ENCODE measurements at places on chromosomes 13 and 19. TPM values are rescaled to one million over a fixed set of nuclear protein-coding genes. Genes with fewer than 3 reads are reported as not detected.

The S1PR5 gene
- total RNA-seq = 0.40 TPM

The LRRC63 gene
- 0.45 TPM for total RNA-seq

The KCNJ14 gene
- total RNA-seq = 1.2 TPM

The MTMR6 gene
- 12.2 TPM for total RNA-seq

The NAPSA gene
- 99.8 TPM for total RNA-seq

The CEACAM3 gene
- not detected for total RNA-seq

The ZNF93 gene
- total RNA-seq = 15.6 TPM

The SLITRK6 gene
- total RNA-seq = not detected

The CTU1 gene
- 9.8 TPM for total RNA-seq

The DNAJC15 gene
- 17.4 TPM for total RNA-seq

The LYPD5 gene
- total RNA-seq = 0.62 TPM

The ZNF836 gene
- 12.8 TPM for total RNA-seq

The VSTM2B gene
- not detected for total RNA-seq

The TEX26 gene
- not detected for total RNA-seq

The ZNF468 gene
- 8.5 TPM for total RNA-seq

The CCDC194 gene
- 1.4 TPM for total RNA-seq

The CCDC8 gene
- total RNA-seq = not detected

The ALOX5AP gene
- 33.8 TPM for total RNA-seq

The HSH2D gene
- 26.1 TPM for total RNA-seq

The USHBP1 gene
- 0.24 TPM for total RNA-seq

The GRIN2D gene
- total RNA-seq = 0.07 TPM

The KLK1 gene
- total RNA-seq = 0.59 TPM

The KLK4 gene
- not detected for total RNA-seq

The DCT gene
- 0.24 TPM for total RNA-seq

The FBXO17 gene
- total RNA-seq = not detected

The IPO5 gene
- 214 TPM for total RNA-seq

The ANGPTL4 gene
- 2.9 TPM for total RNA-seq

The BICRA gene
- 14.0 TPM for total RNA-seq

The LGALS14 gene
- 2.5 TPM for total RNA-seq

The ADPRHL1 gene
- 0.56 TPM for total RNA-seq

The TMEM145 gene
- total RNA-seq = not detected

The IRGC gene
- total RNA-seq = not detected

The ADM5 gene
- 3.0 TPM for total RNA-seq

The ICAM4 gene
- total RNA-seq = 0.34 TPM

The BSPH1 gene
- total RNA-seq = not detected

The FGF21 gene
- not detected for total RNA-seq

The CYP2B6 gene
- not detected for total RNA-seq

The GPR12 gene
- not detected for total RNA-seq

The CERS4 gene
- 25.1 TPM for total RNA-seq

The ZGLP1 gene
- 0.85 TPM for total RNA-seq

The ZNF345 gene
- total RNA-seq = 3.8 TPM

The CEACAM20 gene
- not detected for total RNA-seq

The ZNF284 gene
- 1.1 TPM for total RNA-seq

The CD209 gene
- total RNA-seq = not detected

The CA11 gene
- total RNA-seq = 12.7 TPM

The APOC4 gene
- total RNA-seq = not detected

Measured in activated CD4-positive, alpha-beta memory T cell treated with anti-CD3 and anti-CD28 coated beads for 36 hours (primary cell).